ENCODE measurements at places on chromosomes 7 and 10. TPM values are rescaled to one million over a fixed set of nuclear protein-coding genes. Genes with fewer than 3 reads are reported as not detected.
A peak's percentile ranks its signal among the peaks of the same experiment; 100 is the strongest.

The SPDYE11 gene
- polyA plus RNA-seq = not detected

DNA sequence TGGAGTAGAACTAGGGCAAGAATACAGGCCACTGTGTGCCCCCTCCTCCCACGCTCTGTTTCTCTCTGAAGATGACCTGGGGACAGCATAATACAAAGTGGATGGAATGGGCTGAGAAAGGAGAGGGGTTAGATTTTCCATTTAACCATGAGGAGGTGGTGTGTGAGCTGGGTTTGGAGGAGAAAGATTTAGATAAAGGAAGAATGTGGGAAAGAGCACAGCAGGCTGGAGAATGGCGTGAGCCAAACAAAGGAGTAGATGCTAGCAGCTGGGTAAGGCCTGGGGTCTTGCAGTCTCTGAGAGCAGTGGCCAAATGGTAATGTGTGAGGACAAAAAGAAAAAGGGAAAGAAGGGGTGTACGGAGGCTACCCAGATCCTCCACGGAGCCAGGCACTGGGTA lies 8.6 kb downstream of the PNLIPRP2 start:
- DNase-seq = no peak

The GPNMB gene
- 113 TPM for polyA plus RNA-seq

The SLC25A40 gene
- polyA plus RNA-seq = 8.6 TPM

- no peak for DNase-seq
These were observed 345.6 kb upstream of the LRGUK start for GRCh38 chr7:133781486-133782090.

DNA sequence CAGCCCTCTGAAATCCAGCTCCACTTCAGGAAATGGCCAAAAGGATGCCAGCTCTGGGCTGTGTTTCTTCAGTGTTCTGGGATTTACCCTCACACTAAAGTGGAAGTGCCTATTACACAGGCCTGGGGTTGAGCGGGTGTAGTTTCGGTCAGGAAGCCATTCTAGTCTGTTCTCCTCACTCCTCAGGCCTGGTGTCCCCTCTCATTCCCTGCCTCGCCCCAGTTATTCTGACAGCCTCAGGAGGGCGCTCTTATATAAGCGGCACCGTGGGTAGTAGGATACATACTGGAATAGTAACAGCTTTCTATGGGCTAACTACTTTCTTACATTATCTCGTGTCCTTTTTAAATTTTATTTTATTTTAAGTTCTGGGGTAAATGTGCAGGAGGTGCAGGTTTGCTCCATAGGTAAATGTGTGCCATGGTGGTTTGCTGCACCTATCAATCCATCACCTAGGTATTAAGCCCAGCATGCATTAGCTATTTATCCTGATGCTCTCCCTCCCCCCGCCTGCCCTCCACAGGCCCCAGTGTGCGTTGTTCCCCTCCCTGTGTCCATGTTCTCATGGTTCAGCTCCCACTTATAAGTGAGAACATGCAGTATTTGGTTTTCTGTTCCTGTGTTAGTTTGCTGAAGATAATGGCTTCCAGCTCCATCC lies 12.2 kb upstream of the LGI1 start:
- DNase-seq = no peak

DNA sequence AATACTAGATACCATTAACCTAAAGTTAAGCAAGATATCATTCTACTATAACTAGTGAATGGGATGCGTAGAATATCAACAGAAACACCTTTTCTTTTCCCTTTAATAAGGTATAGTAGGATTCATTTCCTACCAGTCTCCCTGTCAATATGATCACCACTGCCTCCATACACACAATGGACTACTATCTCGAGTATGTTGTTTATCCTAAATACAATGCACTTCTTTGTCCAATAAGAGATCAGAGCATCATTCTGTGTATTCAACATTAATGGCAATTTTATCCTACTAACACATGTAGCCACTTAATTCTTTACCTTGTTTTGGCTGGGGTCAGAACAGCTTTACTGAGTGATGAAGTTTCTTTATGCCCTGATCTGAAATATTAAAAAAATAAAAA lies 276.3 kb downstream of the TFEC start:
- DNase-seq = no peak

GRCh38 chr10:52778511-52779392 lies 6.2 kb upstream of the MBL2 start:
- DNase-seq = no peak

The LRRN3 gene
- 25.1 TPM for polyA plus RNA-seq

DNA sequence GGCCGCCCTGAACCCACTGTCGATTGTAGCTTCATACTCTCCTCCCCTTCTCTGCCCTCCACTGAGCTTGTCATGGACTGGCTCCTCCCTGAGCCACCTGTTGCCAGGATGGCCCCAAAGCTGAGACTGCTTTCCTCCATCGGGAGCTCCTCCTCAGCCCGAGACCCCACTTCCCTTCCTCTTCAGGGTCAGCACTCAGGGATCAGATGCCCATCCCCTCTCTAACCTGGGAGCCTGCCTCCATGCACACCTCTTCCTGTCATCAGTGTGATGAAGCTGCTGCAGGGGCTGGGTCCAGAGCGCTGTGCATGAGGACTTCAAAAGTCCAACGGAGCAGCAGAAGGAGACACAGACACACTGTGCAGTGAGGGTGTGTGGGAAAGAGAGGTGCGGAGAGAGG lies 201.1 kb downstream of the WDR37 start:
- DNase-seq = no peak

- DNase-seq = peak; percentile 89
These were observed 441 bp downstream of the BMI1 start for GRCh38 chr10:22321156-22321923.

The CH25H gene
- polyA plus RNA-seq = 1.8 TPM

The SPDYE16 gene
- 0.09 TPM for polyA plus RNA-seq

- DNase-seq = no peak
These were observed 12.8 kb downstream of the LRRN3 start for GRCh38 chr7:111103678-111104274.

GRCh38 chr10:74227697-74228424 lies 76.8 kb downstream of the ADK start:
- DNase-seq = no peak

The CYP2C8 gene
- 0.11 TPM for polyA plus RNA-seq

The CYP2C19 gene
- polyA plus RNA-seq = 0.05 TPM

GRCh38 chr10:43226441-43226840 lies 40.4 kb downstream of the RASGEF1A start:
- DNase-seq = peak; percentile 12

DNA sequence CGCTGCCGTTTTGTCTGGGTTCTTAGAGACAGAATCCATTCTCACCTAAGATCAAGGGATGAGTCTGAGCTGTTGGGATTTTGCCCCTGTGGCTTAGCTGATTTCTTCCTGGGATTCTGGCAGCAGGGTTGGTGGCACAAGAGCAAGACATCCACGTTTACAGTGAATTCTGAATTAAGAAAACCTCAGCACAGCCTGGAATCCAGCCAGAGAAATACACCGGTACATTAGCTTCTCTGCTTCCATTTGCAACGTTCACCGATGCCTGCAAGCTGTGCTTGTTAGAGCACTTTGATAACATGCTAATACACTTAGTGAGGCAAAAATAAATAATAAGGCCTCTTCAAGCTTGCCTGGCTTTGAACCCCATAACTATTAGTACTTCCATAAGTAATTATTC lies 569.8 kb downstream of the CALN1 start:
- no peak for DNase-seq

The SMURF1 gene
- polyA plus RNA-seq = 4.5 TPM

DNA sequence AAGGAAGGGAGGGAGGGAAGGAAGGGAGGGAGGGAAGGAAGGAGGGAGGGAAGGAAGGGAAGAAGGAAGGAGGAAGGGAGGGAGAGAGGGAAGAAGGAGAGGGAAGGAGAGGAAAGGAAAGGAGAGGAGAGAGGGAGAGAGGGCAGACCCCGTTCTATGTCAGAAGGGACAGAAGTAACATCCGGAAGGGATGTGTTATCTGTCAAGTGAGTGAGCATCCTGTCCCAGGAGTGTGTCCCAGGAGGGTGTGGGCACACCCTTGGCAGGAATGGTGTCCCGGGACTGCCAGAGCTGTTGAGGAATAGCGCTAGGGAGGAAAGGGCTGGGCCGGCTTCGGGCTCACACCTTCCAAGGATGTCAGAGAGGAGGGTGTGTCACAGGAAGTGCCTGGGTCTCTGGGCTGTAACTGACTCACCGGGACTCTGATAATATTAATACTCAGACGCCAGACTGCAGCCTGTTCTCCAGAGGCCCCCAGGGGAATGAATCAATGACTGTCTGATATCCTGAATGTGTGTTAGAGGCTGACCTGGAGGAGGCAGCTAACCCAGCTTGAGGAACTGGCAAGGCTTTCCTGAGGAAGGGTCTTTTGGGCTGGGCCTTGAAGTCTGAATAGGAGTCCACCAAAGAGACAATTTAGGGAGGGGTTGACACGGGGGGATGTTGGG lies 125.6 kb upstream of the TNRC18 start:
- peak; percentile 74 for DNase-seq

DNA sequence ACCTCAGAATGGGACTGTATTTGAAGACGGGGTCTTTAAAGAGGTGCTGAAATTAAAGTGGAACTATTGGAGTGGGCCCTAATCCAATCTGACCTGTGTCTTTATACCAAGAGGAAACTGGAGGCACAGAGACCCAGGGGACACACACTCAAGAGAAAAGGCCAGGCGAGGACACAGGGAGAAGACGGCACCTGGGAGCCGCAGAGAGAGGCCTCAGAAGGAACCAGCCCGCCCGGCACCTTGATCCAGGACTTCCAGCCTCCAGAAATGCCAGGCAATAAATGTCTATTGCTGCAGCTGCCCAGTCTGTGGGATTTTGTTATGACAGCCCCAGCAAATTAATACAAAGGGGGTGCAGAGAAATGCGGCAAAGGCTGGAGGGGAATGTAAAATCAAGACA lies 10.5 kb downstream of the CARD11 start:
- no peak for DNase-seq

DNA sequence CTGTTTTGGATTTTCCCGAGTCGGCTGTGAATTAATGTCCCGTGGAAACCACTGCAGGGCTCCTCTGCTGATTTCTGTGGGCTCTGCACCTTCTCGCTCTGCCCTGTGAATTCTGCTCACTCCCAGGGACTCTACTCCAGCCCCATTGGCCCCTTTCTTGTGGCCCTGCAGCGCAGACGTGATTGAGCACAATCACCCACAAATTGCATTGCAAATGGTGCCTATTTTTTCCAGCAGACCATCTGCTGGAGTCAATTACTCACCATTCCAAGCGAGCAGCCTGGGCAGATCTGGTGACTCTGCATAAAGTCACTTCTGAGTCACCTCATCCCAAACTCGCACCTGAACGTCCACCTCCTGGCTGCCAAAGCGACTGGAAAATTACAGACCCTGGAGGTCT lies 235.8 kb downstream of the PAXIP1 start:
- no peak for DNase-seq
